HS-5 (cell line): ENCODE measurements at places on chromosomes 2 and 18.

DNA sequence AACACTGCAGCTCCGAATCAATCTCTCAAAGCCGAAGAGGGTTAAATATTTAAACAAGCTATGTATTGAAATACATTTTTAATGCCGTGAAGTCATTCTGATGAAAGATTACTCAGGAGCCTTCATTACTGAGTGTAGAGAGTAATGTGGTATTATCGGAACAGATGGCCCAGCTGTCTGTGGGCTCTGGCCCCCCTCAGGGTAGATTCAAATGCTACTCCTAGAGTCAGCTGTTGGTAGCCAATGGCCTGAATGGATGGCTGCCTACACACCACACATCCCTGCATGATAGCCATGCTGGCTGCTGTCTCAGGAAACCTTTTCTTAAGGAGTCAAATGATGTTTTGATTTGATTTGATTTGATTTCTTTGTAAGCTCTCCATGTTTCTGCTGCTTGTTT lies 732.3 kb upstream of the CELF4 start:
- no peak for DNase-seq

- peak; percentile 16 for DNase-seq
These were observed 55.7 kb downstream of the CD8B2 start for GRCh38 chr2:106542746-106543359.

GRCh38 chr2:169683054-169683424 lies 11.2 kb downstream of the CFAP210 start:
- no peak for DNase-seq

- no peak for DNase-seq
These were observed 64.0 kb downstream of the CHST9 start for GRCh38 chr18:27121108-27121507.

DNA sequence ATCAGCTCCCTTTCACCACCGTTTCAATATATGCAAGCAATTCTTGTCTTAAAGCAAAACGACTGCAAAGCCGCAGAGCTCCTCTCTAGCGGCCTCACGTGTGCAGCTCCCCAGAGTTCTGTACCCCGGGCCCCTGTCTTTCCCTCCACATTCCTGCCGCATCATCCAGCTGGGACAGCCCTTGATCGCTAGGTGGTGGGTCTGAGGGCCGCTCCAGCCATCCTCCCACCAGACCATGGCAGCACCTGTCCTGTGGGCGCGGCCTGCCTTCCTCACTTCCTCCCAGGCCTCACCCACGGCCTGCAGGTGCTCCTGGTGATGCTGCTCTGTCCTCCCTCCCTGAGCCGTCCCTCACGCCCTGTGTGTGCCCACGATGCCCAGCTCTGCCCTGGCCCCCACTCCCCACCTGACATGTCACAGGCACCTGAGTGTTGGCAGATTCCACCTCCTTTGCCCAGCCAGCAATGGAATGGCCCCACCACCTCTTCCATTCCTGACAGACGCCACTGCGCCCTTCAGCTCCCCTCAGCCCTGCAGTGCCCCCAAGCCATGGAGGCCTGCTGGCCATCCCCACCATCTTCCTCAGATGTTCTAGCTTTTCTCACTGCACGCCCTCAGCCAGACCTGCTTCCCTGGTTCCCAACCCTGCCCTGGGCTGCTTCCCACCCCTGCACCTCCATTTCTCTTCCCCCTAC lies 15.3 kb upstream of the ALLC start:
- no peak for DNase-seq

DNA sequence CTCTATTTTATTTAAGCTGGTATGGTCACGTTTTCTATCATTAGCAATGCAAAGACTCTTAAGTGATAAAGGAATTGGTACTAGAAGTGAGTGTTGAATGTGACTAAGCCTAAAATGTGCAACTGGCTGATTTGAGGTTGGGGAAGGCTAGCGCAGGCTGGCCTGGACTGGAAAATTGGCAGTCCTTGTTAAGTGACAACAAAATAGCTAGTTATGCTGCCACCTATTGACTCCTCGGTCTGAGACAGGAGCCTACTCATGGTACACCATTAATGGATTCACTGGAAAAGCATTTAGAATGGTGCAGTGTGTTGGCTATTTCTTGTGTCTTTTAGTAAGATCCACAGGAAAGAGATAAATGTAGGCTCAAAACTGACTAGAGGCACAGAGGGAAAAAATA lies 5.7 kb upstream of the WIPF1 start:
- DNase-seq, result no peak

- no peak for DNase-seq
These were observed 120.9 kb downstream of the RNF152 start for GRCh38 chr18:61771861-61772260.

- DNase-seq, result no peak
These were observed 436 bp upstream of the ITPRIPL1 start for GRCh38 chr2:96324721-96325040.

DNA sequence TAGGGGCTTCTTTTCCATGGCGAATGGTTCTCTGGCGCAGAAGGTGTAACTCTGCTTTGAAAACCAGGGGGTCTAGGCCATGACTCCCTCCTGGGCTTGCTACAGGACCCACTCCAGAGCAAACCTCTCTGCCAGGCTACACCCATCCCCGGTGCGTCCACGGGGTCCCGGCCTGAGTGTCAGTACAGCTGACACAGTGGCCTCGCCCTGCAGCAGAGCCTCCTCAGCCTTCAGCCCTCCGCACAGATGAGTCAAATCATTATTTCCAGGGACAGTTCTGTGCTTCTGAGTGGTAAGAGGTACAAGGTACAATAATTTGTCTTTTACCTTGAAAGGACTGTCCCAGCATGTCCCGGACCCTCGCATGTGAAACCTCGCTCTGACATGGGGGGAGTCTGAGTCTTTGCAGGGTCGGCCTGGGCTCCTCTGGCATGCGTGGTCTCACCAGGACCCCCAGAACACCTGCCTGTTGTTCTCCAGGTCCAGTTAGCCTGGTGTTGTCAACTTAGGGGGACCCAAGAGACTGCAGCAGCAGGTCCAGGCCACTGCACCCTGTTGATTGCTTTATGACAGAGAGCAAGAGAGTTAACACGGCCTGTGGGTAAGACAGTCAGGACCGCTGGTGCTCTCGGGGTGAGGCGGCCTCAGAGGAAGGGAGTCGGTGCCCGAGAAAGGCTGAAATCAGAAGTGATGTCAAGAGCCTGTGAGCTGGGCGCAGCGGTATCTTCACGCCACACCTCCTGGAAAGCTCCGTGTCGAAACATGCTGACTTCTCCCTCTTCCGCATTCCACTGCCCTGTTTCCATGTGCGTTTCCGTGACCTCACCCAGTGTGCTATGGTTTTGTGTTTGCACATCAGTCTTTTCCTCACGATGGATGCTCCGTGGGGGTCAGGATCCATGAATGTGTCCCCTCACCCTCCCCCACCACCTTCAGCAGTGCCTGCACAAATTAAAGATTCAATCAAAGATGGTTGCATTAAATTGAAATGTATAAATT lies 340.1 kb downstream of the EIPR1 start:
- DNase-seq, result no peak

- DNase-seq, result no peak
These were observed 81.3 kb upstream of the TMEM178A start for GRCh38 chr2:39584283-39584965.

GRCh38 chr2:217722883-217723472 lies 279.8 kb downstream of the TNS1 start:
- DNase-seq, result no peak

DNA sequence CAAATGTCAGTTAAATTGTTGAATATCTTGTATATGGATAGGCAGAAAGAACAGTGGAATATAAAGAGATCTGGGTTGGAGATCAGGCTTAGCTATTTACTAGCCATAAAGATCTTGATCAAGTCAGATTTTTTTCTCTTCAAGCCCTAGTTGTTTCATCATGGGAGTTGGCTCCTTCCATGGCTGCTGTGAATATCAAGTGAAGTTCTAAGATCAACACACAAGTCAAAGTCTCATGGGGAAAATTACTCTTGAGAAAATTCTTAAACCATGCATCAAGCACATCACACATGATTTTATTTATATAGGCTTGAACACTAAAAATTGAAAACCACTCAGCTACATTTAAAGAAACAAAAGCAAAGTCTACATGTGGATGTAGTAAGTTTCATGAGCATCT lies 79.8 kb downstream of the C1D start:
- no peak for DNase-seq

GRCh38 chr2:233835230-233836186 lies 18.8 kb downstream of the HJURP start:
- no peak for DNase-seq

DNA sequence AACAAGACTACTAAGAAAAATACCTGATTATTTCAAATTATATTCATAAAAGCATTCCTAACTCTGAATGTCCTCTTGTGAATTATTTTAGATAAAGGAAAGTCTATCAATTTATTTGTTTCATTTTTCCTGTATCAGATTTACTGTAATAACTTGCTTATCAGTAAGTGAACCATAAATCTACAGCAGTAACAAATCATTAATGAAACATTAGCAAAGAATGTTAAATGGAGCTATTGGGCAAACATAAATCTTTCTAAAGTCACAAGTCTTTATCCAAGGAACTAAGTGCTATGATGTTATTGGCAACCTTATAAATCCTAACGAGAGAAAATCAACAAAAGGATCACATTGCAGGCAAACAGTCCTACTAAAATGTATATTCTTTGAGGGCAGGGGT lies 897.1 kb upstream of the FSHR start:
- no peak for DNase-seq
